Fibroblast of skin of scalp (primary cell): ENCODE measurements at places on chromosomes 2 and 18.

DNA sequence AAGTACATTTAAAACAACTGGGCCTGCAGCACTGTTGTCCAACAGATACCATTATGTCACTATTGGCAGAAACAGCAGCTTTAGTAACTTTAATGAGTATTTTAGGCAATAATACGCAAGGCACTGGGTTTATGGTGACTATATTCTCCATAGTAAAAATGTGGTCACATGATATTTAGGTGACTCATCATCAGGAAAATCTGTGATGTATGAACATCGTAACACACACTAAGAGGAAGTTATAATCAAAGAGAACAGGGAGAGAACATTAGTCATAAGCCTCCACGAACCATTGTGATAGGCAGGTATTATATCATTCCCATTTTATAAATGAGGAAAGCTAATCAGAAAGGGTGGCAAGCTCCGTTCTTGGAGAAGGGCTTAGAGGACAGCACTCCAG, 36.9 kb downstream of the RAPH1 start:
- DNase-seq = peak; percentile 48

DNA sequence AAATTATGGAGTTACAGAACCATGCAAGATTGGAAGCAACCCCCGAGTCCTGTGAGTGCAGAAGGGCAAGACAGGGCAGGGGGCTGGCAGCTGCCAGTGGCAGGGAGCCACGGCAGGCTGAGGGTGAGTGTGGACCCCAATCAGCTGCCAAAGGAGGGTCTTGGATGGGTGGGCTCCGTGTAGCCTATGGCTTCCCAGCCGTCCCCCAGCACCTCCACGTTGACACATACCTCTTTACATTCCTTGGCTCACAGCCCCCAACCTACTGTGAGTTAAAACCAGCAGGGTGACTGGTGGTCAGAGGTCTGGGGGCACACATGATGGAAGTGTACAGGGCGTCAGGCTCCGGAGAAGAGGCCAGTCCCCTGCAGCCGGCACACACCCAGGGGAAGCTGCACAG, 60.9 kb upstream of the SALL3 start:
- DNase-seq = no peak

DNA sequence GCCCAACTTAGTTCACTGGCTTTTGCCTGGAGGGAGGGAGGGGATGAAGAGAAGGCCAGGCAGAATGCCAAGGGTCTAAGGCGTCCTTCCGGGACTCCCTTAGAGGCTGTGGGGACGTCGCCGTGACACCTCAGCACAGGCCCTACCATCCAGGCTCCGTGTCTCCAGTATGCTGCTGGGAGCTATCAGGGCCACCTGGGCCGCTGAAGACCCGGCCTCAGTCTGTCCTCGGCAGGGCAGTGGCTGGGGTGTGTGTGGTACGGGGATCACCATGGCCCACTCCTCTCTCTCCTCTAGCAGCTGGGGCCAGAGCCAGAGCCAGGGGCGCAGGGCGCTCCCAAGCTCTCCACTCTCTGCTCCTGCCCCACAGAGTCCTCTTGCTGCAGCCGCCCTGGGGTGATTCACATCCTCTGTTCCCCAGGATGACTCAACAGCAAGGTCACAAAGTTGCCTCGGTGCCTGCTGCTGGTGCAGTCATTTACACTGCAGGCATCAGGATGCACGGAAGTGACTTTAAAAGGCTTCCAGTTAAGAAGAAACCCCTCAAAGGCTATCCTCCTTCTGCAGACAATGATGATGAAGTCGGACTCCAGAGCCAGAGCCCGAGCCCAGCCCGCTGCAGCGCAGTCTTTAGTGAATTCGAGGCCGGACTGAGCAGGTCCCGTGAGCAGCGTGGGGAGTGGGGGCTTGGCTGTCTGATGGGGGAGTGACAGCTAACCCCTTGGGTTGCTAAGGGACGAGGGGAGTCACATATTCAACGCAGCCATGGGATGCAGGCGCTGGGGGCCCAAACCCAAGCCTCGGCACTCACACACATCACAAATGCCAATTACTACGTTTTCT, 31.9 kb downstream of the SNORC start:
- peak; percentile 84 for DNase-seq

DNA sequence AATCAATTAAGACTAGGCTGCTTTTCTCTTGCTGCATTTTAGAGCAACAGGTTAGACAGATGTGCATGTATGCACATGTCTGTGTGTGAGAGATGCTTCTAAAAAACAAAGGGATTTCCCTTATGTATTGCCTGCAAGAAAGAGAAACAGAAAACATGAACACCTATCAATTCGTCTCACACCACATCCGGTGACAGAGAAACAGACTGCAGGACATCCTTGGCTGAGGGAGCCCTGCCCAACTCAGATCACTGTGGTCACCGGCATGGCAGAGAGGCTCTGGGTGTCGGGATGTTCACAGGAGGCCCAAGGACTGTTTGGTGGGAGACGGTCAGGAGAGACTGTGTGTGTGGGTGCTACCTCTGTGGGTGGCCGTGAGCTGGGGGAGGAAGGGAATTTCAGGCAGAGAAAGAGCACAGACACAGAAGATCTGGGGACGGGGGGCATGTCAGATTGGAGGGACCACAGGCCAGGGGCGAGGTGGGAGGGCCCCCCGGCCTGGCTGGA, 24.9 kb downstream of the FHL2 start:
- no peak for DNase-seq

DNA sequence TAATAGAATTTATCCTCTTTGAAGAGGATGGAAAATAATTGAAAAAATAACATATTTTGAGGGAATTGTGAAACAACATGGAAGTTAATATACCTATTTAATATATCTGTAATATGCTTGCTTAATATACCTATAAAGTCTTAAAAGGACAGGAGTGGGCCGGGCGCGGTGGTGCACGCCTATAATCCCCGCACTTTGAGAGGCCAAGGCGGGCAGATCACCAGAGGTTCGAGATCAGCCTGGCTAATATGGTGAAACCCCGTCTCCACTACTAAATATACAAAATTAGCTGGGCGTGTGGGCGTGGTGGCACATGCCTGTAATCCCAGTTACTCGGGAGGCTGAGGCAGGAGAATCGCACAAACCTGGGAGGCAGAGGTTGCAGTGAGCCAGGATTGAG, 254.9 kb downstream of the TMX3 start:
- no peak for DNase-seq

- DNase-seq = peak; percentile 93
These were observed 20.1 kb downstream of the TPGS2 start for GRCh38 chr18:36808681-36809080.

DNA sequence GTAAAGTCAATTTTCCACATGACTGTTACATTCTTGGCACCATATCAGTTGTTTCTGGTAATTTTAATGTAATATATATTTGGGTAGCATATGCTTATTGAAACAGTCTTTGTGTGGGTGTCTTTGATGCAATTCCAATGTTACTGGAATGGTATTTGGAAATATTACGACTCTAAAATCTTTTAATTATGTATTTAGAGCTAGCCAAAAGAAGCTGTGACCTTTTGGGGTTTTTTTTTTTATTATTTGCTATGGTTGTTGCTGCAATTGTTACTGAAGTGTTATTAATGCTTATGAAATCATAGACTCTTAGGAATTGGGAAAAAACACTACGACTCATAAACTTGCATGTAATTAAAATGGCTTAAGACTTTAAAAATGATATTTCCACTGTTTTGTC, 95.9 kb downstream of the AOX1 start:
- DNase-seq = no peak

DNA sequence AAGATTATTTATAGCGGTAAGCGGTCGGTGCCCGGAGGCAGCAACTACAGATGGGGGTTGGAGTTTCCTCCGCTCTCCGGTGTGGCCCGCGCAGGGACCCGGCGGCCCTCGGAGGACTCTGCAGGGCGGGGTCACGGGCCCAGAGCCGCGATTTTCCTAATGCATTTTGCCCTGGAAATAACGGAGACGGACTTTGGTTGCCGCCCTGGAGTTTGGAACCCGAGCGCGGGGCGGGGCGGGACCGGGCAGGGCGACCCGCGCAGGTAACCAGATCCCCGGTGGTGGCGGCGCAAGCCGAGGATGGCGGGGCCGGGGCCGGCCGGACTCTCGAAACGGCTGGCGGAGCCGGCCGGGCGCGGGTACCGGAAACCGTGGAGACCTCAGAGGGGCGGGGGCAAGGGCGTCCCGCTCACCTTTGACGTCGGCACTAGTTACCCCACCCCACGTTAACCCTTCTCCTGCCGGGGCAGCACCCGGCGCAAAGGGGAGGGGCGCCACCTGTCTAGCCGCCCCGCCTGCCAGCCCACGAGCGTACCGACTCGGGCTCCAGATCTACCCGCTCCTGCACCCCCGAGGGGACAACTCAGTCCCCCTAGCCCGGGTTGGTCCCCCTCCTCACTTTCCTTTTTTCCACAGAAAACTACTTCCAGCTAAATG, 2.9 kb downstream of the CYP26B1 start:
- DNase-seq = no peak

- DNase-seq = no peak
These were observed 277.7 kb downstream of the CAMKMT start for GRCh38 chr2:44639399-44639798.

- DNase-seq = peak; percentile 20
These were observed 151.5 kb upstream of the PKDCC start for GRCh38 chr2:41896186-41896846.

GRCh38 chr2:232897598-232898408, 27.7 kb downstream of the SNORC start:
- no peak for DNase-seq

- DNase-seq = no peak
These were observed 21.6 kb downstream of the PTPN2 start for GRCh38 chr18:12862467-12862866.

GRCh38 chr2:45905632-45905958, 254.1 kb downstream of the PRKCE start:
- DNase-seq = no peak

DNA sequence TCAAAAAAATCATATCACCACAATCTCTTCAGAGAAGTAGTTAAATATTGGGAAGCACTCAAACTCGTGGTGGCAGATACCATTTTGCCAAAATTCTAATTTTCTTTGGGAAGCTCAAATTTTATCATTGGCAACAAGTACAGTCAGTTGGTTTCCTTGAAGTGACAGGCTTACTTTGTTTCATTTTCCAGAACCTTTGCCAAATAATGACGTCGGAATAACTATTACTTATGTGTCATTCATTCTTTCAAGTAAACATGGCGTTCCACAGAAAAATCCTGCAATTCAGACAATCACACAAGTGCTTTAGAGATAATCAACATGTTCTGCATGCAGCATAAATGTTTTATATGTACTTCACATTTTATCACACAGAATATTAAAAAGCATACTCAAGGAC, 5.4 kb downstream of the TTLL4 start:
- no peak for DNase-seq

- DNase-seq = no peak
These were observed 27.2 kb downstream of the STEAP3 start for GRCh38 chr2:119250718-119251290.

DNA sequence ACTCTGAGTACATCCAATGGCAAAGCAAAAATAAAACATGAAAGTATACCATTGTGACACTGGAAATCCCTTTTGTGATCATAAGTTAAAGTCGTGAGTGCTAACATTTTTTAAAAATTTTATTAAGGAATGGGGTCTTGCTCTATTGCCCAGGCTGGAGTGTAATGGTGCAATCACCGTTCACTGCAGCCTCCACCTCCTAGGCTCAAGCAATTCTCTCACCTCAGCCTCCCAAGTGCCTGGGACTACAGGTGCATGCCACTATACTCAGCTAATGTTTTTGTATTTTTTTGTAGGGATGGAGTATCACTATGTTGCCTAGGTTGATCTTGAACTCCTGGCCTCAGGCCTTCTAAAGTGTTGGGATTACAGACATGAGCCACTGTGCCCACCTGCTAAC, 14.3 kb upstream of the TNFAIP6 start:
- DNase-seq = no peak

GRCh38 chr18:59005262-59005661, 134.4 kb upstream of the SEC11C start:
- DNase-seq = peak; percentile 95

GRCh38 chr18:9673296-9674251, 34.5 kb upstream of the RAB31 start:
- DNase-seq = peak; percentile 78

GRCh38 chr2:25808006-25808383, 70.3 kb downstream of the ASXL2 start:
- peak; percentile 65 for DNase-seq

DNA sequence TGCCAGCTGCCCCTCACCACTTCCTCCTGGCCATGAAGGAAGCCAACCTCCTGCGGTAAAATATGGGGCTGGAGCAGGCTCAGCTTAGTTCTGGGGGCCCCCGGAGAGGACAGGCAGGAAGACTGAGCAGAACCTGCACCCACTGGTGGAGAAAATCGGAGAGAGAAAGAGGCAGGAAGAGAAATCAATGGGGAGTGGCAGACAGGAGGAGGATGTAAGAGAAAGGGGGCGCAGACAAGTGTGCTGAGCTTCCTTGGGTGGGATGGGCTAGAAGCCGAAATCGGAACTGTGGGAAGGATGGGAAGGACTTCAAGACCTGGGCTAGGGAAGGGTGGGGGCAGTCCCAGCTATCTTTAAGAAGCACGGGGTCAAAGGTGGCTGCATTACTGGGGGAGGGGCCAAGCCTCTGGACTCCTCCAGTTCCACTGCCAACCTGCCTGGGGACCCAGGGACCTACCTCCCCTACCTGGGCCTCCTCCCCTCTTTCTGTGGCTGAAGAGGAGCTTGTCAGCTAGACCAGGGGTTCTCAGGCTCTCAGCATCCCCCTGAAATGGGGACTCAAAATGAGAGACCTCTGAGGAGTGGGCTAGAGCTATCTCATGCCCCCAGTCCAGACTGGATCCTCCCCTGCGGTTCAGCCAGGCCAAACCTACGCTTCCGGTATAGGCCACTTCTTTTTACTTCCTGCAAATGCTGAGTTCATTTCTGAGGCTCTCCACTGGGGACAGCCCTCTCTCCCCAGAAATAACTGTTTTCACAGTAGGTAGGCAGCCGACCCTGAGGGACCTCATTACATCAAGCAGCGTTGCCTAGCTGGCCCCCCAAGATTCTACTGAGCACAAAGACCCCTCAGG, 33.6 kb upstream of the B3GNT7 start:
- DNase-seq = no peak

- DNase-seq = no peak
These were observed 229.5 kb upstream of the FBXO11 start for GRCh38 chr2:48135797-48136196.

GRCh38 chr2:100823665-100824438, 3.9 kb downstream of the NPAS2 start:
- DNase-seq = no peak

- no peak for DNase-seq
These were observed 34.0 kb downstream of the HAT1 start for GRCh38 chr2:171956135-171956825.

DNA sequence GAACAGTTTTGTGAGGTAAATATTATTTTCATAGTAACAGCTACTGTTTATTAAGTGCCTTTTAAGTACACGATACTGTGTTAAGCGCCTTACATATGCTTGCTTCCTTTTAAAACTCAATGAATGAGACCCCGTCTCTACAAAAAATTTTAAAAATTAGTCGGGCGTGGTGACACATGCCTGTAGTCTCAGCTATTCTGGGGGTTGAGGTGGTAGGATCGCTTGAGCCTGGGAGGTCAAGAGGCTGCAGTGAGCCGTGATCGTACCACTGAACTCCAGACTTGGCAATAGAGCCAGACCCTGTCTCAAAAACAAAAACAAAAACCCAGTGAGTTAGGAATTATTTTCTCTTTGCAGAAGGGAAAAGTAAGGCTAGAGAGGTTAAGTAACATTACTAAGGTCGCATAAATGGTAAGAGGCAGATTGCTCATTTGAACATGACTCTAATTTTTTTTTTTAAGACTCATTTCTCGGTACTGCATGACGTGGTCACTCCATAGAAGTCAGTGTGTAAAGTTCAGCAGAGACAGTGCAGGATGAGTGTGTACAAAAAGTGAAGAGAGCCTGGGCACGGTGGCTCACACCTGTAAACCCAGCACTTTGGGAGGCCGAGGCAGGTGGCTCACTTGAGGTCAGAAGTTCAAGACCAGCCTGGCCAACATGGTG, 1.1 kb downstream of the METAP1D start:
- no peak for DNase-seq
